ENCODE measurements at places on chromosomes 1 and 21.
A peak's percentile ranks its signal among the peaks of the same experiment; 100 is the strongest.

- no peak for DNase-seq
Observed at GRCh38 chr1:236677641-236678235, 8.6 kb upstream of the ACTN2 start.

DNA sequence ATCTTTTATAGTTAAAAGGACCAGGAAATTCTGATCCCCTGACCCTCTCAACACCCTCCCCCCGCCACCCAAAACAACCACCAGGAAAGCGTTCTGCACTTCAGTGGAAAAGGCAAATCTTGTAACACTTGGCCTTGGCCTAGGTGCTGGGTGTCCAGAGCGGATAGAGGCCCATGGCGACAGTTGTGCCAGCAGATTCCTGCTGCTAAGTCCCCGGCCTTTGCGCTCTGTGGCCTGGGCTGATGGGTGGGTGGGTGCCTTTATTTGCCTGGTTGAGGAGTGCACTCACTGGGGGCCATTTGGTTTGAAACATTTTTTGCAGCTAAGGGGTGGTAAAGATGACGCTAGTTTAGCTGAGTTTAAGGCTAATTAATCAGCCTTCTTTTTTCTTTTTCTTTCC lies 127.9 kb upstream of the ERRFI1 start:
- no peak for DNase-seq

DNA sequence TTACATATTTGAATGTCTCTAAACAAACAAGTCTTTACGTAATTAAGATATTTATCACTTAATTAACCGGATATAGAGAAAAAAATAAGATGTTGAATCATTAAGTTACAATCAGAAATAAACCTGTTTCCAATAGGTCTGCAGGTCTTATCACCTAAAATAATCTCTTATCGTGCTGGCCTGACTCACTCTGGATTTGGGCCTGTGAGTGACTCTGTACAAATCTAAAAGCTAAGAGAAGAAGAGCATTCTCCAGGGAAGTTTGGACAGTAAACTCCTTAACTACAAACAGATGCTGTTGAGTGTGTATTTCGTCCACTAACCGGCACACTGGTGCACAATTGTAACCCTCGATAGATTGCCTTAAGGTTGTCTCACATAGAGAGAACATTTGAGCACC lies 25.3 kb downstream of the CEP104 start:
- DNase-seq: no peak

DNA sequence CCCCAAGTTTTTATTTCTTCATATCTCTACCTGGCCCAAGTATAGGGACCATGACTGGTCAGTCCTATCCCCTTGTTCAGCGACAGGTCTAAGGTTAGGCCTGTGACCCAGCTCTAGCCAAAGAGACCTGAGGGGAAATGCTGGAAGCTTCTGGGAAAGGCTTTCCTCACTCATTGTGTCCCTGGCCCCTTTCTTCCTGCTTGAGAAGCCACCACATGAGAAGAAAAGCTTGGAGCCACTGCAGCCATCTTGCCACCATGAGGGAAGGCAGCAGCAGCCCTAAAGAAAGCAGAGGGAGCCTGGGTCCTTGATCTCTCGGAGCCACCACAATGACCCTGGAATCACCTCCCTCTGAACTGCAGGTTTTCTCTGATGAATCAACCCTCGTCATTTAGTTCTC lies 43.4 kb downstream of the ATF3 start:
- DNase-seq: no peak

GRCh38 chr1:63901094-63901493 lies 127.3 kb downstream of the ROR1 start:
- no peak for DNase-seq

GRCh38 chr1:68314151-68314780 lies 81.9 kb upstream of the WLS start:
- DNase-seq: no peak

DNA sequence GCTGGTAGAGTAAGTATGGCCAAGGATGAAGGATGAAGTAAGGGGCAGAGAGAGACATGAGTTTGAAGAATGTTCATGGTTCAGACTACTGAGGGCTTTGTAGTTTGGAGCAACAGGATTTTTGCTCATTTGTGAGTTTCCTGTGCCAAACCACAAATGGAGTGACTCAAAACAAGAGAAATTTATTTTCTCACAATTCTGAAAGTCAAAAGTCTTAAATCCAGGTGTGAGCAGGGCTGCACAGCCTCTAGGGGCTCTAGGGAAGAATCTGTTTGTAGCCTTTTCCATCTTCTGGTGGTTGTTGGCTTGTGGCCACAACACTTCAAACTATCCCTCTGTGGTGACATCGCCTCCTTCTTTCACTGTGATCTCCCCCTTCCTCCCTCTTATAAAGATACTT lies 58.9 kb downstream of the RHOU start:
- DNase-seq: no peak

DNA sequence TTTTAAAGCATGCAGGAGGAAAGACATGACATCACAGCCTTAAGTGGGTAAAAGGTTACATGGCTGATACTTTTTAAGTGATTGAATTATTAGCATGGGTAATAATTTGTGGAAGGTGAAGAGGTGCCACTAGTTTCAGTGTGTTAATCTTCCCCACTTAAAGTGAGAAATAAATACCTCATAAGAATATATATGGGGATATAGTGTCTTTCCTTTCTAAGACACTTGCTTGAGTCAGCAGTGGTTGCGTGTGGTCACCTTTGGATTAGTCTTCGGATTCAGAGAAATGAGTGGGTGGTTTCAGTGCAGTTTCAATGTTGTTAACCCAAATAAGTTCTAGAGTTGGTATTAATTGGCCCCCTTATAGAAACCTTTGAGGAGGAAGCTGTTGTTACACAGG lies 94.1 kb downstream of the ADGRL2 start:
- DNase-seq: no peak

- peak; percentile 42 for DNase-seq
Observed at GRCh38 chr1:154190550-154190949, 1.4 kb downstream of the TPM3 start.

DNA sequence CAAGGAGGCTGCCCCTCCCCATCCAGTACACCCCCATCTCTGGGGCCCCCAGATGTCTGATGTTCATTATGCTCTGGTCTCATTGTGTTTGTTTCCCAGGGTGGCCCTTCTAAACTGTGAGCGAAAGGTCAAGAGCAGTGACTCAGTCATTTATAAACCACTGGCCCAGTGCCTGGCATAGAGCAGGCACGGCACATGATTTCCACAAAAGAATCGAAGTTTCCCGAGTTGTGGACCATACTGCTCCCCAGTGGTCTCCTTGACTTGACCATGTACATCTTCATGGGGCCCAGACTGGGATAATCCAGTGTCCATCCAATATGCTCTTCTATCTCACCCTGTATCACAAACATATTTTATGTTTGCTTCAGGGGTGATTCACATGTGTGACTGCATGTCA lies 153.3 kb downstream of the NR5A2 start:
- DNase-seq: peak; percentile 20

DNA sequence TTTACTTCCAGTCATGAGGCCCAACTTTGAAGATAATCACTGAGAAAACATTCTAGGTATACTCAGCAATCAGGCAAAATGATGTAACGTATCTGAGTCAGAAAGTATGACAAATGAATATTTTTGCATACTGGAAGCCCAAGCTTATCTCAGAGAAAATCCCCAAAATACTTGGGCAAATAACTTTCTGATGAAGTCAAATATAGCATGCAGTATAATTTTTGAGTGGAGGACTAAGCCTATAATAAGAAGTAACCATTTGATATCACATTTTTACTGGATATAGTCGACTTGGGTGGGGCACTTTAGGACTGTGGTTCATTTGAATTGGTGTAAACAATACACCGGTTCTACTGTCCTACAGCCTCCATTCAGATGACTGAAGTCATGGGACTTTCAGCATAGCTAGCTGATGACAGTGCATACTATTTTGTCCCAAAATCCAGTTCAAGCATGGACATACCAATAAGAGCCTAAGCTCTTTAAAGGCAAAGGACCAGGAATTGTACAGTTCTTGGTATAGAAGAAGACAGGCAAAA lies 2.3 kb upstream of the GADD45A start:
- DNase-seq: no peak

GRCh38 chr1:117788014-117788413 lies 141.4 kb downstream of the GDAP2 start:
- no peak for DNase-seq

DNA sequence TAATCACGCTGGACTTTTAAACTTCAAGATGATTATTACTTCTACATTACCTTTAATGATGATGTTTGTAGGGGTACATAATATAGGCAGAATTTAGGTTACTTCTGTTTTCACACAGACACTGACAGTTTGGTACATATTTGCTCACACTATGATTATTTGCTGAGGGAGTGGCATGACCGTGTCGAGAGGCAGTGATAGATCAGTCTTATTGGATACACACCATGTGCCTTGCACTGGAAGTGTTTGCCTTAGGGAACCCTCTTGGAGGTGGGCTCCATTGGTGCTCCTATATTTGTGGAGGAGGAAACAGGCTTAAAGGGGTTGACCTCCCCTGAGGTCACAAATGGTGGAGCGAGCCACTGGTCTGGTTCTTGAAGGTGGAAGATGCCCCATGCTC lies 132.1 kb downstream of the PRDM2 start:
- no peak for DNase-seq

DNA sequence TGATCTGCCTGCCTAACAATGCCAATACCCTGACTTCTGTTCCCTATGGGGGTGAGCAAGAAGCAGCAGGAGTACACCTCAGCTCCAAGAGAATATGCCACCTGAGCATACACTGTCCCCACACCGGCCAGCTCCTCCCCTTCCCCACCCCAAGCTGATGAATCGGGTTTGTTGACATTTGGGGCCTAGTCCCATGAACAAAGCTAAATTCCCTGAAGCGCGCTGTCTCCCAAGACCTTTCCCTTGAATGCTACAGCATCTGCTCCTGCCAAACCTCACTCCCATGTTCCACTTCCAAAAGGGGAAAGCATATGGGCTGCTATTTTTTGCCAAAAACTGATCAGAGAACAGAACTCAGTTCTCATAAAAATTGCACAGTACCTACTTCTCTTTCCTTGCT lies 220.4 kb upstream of the CAMK1G start:
- no peak for DNase-seq

DNA sequence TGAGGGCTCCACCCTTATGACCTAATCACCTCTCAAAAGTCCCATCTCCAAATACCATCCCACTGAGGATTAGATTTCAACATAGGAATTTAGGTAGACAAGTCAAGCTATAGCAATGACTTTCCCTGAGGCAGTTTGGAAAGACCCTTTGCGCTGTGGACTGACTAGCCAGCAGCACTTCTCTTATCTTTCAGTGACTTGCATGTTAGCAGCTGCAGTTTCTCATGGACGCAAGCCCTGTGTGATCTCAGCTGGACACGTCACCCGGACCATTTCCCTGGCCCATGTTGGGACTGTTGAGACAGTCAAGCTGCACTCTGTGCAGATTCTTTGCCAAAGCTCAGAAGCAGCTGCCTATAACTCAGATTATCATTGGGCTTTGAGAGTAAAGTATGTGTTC lies 408.1 kb upstream of the USP24 start:
- DNase-seq: no peak

GRCh38 chr1:214391873-214392645 lies 111.1 kb downstream of the SMYD2 start:
- no peak for DNase-seq

DNA sequence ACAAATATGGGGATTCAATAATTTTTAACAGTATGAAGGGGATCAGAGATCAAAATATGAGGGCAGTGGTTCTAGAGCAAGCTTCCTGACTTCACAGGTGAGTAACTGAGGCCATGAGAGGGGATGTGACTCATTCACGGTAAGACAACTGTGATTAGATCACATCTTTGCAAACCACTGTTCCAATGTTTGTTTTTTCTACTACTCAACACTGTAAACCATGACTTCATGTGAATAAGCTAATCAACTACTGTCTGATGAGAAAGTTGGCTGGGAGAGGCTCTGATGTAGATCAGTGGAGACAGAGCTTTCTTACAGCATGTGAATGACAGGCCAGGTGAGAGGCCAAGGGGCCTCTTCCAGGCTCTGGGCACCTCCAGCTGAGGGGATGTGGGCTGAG lies 84.7 kb downstream of the BRINP2 start:
- no peak for DNase-seq

DNA sequence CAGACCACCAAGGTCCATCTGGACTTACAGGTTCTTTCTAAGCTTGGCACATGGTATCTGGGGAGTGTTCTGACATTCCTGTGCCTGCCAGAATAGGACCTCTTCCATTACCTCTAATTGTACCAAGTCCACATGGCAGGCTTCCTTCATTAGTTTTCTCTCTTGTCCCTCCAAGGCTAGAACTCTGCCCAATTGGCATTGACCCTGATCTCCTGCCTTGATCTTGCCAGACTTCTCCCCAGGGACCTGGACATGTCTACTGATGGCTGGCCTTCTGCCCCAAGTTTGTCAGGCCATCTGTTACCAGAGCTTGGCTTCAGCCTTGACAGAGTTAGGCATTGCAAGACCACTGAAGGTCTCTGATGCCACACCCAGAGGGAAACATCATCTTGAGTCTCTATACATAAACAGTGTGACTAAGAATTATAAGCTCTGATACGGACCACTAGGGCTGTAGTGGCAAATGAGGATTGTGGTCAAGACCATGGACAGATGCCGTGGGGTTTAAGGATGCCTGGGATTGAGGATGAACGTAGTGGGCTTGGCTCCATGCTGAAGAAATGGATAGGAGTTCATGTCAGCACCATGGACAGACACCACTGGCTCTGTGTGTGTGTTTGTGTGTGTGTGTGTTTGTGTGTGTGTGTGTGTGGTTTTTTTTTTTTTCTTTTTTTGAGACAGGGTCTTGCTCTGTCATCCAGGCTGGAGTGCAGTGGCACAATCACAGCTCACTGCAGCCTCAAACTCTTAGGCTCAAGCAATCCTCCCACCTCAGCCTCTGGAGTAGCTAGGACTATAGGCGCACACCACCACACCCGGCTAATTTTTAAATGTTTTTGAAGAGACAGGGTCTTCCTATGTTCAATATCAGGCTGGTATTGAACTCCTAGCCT lies 19.5 kb upstream of the PSMB2 start:
- no peak for DNase-seq

DNA sequence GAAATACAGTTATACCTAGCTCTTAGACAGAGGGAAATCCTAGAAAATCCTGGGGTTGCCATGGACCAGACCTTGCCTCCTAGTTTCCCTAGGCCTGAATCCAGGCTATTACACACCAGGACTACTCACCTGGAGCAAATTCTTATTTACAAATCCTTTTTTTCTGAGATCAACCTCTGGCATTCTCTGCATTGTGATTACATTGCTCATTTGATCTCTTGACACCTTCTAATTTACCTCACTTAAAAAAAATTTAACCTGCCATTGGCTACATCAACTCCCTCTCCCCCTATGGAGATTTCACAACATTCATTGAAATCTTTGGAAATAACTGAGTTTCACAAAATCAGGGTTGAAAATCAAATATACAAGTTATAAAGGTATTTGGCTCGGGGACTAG lies 2.9 kb upstream of the C1orf105 start:
- no peak for DNase-seq

DNA sequence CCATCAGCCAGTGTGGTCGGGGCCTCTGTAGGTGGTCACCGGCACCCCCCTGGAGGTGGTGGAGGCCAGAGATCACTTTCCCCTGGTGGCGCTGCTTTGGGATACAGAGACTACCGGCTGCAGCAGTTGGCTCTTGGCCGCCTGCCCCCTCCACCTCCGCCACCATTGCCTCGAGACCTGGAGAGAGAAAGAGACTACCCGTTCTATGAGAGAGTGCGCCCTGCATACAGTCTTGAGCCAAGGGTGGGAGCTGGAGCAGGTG lies 961 bp downstream of the RBM15 start:
- no peak for DNase-seq

Data from HTR-8/SVneo (cell line).